Mucosa of descending colon (tissue), 3 donors: ENCODE measurements at places on chromosomes 11 and 22. TPM values are rescaled to one million over a fixed set of nuclear protein-coding genes. Genes with fewer than 3 reads are reported as not detected.

Gene FLRT1
- total RNA-seq: 8.9 TPM

- no peak for DNase-seq
These were observed 28.8 kb downstream of the LARGE1 start for GRCh38 chr22:33891455-33891854.

DNA sequence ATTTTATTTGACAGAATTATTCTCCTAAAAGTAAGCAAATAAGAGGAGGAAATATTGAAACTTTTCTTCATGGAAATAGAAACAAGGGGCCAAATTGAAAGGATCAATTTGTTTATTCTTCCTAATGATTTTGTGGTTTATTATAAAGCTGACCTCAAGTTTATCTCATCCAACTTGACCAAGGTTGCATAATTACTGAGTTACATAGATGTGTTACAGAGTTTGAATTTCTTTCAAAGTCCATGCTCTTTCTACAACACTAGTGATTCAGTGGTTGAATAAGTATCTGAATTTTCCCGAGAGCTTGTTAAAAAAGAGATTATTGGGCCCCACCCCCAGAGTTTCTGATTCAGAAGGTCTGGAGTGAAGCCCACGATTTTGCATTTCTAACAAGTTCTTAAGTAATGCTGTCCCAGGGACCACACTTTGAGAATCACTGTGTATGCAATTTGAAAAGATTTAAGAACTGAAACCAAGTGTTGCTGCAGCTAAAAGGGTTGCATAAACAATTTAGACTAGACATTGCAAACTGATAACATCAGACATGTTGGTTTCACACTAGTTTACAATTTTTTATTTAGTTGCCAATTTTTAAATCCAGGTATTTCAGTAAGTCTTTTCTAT lies 485.7 kb upstream of the ANO5 start:
- DNase-seq: no peak

- DNase-seq: no peak
These were observed 473.7 kb downstream of the TBC1D22A start for GRCh38 chr22:47236161-47236560.

Gene MICAL3
- 75.8 TPM for total RNA-seq

GRCh38 chr22:31247726-31248125 lies 35.6 kb downstream of the LIMK2 start:
- DNase-seq: no peak

DNA sequence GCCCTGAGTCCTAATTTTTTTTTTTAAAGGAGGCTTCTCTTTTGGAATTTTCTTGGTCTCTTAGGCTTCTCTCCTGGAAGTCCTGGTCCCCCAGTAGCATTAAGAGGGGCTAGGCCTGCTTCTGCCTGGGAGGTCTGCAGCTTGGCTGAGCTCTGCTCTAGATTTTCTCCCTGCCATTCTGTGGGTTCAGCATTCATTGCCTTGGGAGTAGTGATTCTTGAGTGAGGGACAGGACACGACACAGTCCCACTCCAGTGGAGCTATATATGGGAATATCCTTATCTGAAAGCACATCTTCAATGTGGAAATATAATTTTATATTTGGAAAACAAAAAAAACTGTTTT lies 3.7 kb downstream of the IGSF22 start:
- DNase-seq: no peak

Gene GUCD1
- total RNA-seq: 188 TPM

Gene RGL4
- not detected for total RNA-seq

Gene CLP1
- total RNA-seq: 13.1 TPM

GRCh38 chr11:47570651-47571356 lies 5.4 kb downstream of the PTPMT1 start:
- no peak for DNase-seq

- no peak for DNase-seq
These were observed 38.2 kb downstream of the SHISA8 start for GRCh38 chr22:41876675-41877074.

Gene RAG2
- total RNA-seq: not detected

- no peak for DNase-seq
These were observed 48.9 kb downstream of the FAR1 start for GRCh38 chr11:13717331-13717730.

- peak; percentile 58 for DNase-seq
These were observed 863 bp downstream of the YIF1A start for GRCh38 chr11:66287889-66288670.

DNA sequence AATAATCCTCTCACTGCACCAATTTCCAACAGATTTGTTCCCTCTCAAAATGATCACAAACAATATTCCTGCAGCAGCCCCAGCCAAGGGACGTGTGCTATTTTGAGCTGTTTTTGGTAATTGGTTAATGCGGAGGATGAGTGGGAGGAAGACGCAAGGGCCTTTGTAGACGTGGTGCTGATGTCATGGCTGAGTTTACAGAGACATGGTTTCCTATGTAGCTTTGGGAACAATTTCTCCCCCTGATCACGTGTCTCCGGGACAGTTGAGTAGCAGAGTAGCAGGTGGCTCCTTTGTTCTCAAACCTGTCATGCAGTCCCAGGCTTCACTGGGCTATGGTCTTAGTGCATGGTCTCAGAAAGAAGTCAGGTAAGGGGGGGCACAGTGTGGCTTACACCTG lies 183.2 kb upstream of the NECTIN1 start:
- no peak for DNase-seq

DNA sequence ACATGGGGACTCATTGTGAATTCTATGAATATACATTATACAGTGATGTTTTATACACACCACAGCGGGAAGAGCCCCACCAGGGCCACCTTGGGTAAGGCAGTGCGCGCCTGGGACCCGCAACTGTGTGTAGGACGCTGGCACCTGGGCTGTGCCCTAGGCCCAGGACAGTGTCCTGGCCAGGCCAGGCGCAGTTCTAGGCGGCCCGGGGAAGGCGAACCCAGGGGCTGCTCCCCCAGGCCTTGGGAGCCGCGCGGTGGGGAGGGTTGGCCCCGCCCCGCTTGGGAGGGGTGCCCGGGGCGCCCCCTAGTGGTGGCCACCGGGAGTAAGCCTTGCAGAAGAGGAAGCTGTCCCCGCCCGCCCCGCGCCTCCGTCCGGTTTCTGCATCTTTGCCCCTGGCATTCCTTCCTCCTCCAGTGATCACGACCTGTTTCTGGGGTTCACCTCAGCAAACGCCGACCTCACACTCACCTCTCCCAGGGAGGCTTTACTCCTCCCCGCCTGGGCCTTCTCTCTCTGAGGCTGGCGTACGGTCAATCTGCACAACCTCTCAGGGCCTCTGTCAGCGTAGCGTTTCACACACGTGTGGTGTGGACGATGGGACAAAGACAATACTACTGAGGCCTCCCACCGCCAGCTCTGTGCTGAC lies 9.5 kb upstream of the EHD1 start:
- DNase-seq: peak; percentile 91

- no peak for DNase-seq
These were observed 28.9 kb downstream of the THOC5 start for GRCh38 chr22:29524442-29525191.

GRCh38 chr11:121071846-121072450 lies 29.1 kb upstream of the TECTA start:
- no peak for DNase-seq
